Left ventricle myocardium inferior (tissue), 1 donor: ENCODE measurements at places on chromosomes 3 and 15. TPM values are rescaled to one million over a fixed set of nuclear protein-coding genes. Genes with fewer than 3 reads are reported as not detected.

Gene FES
- total RNA-seq = 11.9 TPM

Gene MORC1
- total RNA-seq = not detected

Gene BSN
- 0.55 TPM for total RNA-seq

Gene SMCO1
- total RNA-seq = 73.0 TPM

Gene FOXB1
- total RNA-seq = not detected

Gene TRPM1
- not detected for total RNA-seq

Gene EEF1AKMT4
- total RNA-seq = 1.6 TPM

Gene CYP11A1
- total RNA-seq = 0.27 TPM

Gene TM4SF18
- 11.2 TPM for total RNA-seq

Gene RLBP1
- not detected for total RNA-seq

Gene HES1
- 13.4 TPM for total RNA-seq

Gene PRKCD
- 13.6 TPM for total RNA-seq

Gene VGLL3
- total RNA-seq = 4.0 TPM

Gene IRAK2
- 2.0 TPM for total RNA-seq

Gene CLDN1
- 0.08 TPM for total RNA-seq

Gene RETNLB
- not detected for total RNA-seq

Gene AMIGO3
- total RNA-seq = not detected

Gene PDCD10
- total RNA-seq = 35.1 TPM

Gene ECE2
- total RNA-seq = not detected
